ENCODE measurements at places on chromosomes 2 and 18.

DNA sequence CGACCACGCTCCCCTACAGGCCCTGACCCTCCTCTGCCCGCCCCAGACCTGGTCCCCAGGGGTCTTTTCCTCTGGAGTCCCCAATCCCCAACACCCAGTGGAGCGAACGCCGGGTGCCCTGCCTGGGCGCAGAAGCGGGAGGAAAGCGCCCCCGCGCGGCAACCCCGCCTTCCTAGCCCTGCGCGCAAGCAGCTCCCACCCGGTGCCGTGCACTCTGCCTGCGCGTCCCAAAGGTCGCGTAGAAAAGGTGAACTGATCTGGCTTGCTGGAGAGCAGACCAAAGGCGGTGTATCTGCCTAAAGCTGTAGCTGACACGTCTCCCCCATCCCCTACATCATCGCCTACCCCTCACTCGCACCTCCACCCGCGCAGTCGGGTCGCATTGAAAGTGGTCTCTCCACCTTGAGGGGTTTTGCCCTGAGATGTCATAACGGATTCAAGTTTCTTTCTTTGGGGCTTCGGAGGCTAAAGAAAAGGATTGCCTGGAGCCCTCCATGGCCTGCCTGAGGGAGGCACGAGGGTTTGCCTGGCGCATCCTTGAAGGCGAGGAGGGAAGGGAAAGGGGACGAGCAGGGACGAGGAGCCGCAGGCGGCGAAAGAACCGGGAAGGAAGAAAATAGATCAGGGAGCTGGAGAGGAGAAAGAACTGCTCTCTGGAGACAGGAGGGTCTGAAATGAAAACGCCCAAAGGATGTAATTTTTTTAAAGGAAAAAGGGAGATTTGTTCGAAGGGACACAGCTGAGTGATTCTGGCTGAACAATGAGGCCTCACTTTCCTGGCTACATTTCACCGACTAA lies 5.8 kb downstream of the GAD1 start:
- no peak for DNase-seq

- DNase-seq, result no peak
Observed at GRCh38 chr2:201955702-201956141, 77.9 kb upstream of the FZD7 start.

- DNase-seq, result no peak
Observed at GRCh38 chr2:227322530-227323205, 2.4 kb upstream of the MFF start.

DNA sequence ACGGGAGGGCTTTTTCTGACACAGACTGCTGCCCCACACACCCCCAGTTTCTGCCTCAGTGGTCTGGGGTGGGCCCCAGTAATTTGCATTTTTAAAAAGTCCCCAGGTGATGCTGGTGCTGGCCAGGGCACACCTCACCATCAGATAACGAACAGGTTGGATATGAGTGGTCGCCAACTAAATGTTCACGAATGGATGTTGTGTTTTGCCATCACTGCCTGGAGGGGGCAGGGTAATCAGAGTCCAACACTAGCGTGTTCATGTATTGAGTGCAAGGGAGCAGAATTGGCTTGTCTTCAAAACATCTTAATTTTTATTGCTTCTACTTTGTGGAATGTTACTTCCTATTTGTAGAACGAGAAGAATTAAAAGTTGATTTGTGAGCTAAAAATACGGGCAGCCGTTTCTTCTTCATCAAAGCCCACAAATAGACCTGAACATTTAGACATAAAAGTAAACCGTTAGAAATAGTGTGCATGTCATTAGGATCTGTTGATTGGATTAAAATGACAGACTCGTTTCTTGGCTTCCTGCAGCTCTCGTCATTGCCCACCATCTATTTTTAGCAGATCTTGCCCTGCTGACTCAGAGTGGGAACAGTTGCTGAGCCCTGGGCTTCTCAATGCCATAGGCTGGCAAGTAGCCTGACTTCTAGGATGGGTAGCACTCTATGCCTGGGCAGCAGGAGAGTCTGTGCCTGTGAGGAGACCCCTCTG lies 45.2 kb downstream of the NCK2 start:
- DNase-seq, result no peak

GRCh38 chr2:147375073-147375472 lies 469.8 kb upstream of the ACVR2A start:
- DNase-seq, result no peak

GRCh38 chr18:75456199-75456631 lies 28.7 kb upstream of the SMIM21 start:
- no peak for DNase-seq

- DNase-seq, result no peak
Observed at GRCh38 chr2:36657703-36658102, 38.8 kb upstream of the VIT start.

DNA sequence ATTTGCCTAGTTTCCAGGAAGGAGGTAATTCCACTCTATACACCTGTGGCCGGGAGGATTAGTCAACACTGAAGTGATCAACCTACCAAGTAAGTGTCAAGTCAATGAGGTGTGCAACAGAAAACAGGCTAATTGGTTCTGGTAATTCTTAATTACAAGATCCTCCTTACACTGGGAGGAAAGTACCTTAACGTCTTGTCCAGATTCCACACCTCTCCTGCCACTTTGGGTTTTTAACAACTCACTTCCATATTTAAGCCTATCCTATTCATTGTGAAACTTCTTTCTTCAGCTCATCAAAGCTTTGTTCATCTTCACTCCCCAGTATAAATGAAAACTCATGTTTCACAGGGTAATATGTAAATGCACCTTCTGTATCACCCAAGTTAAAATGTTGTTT lies 22.0 kb upstream of the MAP4K4 start:
- DNase-seq, result no peak

GRCh38 chr2:6538607-6539006 lies 327.1 kb downstream of the CMPK2 start:
- no peak for DNase-seq

- no peak for DNase-seq
Observed at GRCh38 chr18:77208964-77209363, 40.7 kb upstream of the GALR1 start.

- no peak for DNase-seq
Observed at GRCh38 chr2:154452906-154453493, 245.5 kb upstream of the KCNJ3 start.

All from BE2C (cell line).